Right lobe of liver (tissue), 6 donors: ENCODE measurements at places on chromosomes 2 and 18.

DNA sequence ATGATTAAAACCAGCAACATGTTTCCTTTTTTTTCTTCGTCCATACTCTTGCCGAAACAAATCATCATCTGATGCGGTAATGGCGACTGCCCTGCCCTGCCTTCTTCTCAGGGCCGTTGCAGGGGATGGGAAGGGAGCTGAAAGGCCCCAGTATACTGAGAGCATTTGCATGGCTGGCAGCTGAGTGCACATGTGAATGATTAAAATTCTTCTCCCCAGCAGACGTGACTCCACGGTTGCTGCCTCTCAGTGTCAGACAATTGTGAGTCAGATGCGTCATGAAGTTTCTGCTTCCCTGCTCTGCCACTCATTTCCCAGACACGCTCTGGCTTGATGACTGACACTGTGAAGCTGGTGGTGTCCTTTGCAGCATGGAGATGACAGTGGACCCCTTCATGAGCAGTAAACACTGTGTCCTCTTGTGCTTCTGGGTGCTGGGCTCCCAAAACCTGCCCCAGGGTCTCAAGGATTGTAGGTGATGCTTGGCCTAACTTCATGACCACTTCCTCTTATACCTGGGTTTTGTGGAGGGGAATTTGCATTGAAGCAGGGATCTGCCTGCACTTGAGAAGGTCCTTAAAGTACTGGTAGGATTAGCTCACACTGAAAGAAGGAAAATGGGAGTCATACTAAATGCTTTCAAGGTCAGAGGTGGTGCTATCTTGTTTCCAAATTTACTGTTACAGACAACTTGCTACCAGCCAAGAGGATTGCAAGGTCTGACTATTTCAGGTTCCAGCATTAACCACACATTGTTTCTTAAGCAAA lies 222.5 kb upstream of the COPS8 start:
- DNase-seq: peak; percentile 28

- peak; percentile 55 for DNase-seq
Observed at GRCh38 chr18:23135550-23136325, 453 bp downstream of the CABLES1 start.

DNA sequence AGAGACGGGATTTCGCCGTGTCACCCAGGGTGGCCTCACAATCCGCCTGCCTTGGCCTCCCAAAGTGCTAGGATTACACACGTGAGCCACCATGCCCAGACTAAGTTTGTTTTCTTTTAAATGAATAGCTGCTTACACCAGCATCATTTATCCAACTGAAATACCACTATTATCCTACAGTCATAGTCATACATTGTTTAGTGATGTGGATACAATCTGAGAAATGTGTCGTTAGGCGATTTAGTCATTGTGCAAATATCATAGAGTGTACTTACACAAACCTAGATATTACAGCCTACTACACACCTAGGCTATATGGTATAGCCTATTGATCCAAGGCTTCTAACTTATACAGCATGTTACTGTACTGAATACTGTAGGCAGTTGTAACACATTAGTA lies 10.3 kb downstream of the ZC3H15 start:
- DNase-seq: no peak

- DNase-seq: no peak
Observed at GRCh38 chr18:46095532-46095931, 2.6 kb downstream of the ATP5F1A start.

DNA sequence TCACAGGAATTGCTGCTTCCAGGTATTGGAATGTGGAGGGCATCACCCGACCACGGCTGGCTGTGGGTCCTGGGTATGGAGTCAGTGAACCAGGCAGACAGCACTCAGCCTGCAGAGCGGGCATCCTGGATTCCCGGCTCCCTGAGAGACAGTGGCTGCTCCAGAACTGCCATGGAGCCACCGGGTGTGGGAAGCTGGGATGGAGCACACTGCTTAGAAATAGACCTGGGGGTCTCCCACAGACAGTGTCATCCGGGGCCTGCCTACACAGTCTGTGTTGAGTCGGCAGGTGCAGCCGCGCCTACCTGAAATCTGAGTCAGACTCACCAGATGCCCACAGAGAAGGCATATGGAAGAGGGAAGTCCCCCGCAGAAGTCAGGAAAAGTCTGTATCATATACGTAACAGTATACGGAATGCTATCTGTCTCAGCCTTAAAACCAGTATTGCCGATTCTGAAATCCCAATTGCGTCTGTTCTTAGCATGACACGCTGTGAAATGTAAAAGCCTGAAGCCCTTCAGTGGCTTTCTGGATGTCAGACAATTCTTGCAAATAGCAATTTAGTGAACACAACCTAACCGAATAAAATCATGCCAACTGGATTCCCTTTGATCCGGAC lies 509.7 kb upstream of the MYT1L start:
- no peak for DNase-seq

DNA sequence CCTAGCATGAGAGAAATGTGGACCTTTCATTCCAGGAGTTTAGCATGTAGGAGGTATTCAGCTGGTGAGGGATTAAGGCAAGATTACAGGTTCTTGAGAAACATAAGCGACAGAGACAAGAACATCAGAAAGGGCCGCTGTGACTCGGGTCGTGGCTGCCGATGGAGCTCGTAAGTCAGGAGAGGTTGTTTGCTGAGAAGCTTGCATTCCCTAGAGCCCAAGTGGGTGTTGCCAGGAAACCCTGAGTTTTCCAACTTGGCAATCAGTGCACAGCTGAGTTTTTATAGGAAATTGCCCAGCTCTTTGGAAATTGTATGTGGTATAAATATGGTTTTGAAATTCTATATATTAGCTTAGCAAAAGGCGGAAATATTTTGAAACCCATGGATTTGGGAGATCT lies 46.4 kb upstream of the CYP1B1 start:
- DNase-seq: no peak

GRCh38 chr2:72236445-72237067 lies 88.9 kb upstream of the CYP26B1 start:
- no peak for DNase-seq

DNA sequence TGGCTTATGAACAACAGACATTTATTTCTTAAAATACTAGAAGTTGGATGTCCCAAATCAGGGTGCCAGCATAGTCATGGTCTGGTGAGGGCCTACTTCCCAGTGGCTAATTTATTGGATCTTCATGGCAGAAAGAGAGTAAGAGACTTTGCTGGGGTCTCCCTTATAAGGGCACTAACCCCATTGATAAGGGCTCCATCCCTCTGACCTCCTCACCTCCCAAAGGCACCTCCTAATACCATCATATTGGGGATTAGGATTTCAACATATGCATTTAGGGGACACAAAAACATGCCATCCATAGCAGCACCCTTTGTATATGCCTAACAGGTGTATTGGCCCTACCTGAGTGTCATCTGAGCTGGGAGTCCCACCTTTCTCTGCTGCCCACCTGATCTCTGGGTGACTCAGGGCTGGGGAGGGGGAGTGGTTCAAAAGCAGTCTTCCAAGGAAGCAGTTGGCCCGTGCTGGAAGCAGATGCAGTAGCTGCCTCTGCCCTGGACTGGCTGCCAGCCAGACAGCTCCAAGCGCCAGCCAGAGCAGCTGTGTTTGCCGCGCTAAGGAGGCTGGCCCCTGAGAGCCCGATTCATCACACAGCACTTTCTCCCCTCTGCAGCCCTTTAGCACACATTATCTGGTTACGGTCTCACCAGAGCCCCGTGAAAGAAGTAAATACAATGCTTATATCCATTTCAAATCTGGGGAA lies 84.6 kb downstream of the SMAD7 start:
- no peak for DNase-seq

DNA sequence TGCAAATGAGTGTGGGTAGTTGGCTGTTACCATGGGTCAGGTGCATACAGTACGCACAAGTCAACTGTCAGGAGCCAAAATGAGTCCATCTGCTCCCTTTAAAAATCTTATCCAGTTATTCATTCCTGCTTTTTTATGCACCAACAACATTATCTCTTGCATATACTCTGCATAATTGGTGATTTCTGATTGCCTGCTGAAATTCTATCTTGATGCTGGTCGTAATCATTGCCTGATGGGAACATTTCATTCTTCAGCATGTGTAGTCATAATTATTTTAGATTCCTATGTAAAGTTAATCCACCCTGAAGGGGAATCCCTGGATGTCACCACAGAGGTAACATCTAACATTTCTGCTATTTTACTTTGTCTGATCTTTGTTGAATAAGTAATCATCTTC lies 102.2 kb upstream of the RND3 start:
- no peak for DNase-seq

DNA sequence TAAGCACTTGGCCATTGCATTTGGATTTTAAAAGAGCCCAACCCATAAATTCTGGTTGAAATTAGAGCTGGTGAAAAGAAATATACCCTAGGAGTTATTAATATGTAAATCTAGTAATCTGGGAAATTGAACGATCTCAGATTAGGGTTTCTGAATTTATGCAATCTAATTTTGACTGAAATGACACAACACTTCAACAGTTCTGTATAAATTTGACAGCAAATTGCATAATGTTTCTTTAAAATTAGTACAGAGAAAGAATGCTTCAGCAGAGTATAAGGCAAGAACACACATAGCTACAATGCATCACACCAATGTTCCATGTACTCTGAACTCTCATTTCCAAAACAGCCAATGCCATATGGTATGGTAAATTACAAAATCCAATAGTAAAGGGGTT lies 201.5 kb upstream of the ITGA4 start:
- no peak for DNase-seq

- no peak for DNase-seq
Observed at GRCh38 chr18:23397907-23398306, 55.2 kb upstream of the RIOK3 start.

DNA sequence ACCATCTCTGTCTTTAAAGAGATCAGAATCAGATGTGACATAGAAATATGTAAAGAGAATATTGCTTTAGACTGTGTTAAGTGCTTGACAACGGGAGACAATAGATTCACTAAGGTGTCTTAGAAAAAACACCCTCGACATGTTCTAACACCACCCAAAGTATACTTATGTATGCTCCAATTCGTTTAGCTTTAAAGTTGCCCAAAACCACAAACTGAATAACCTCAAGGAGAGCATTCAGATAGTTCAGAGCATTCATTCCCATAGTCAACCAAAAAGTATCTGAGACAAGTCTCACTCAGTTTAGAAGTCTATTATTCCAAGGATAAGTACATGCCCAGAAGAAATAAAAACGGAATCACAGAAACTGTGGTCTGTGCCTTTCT lies 96.4 kb downstream of the KYNU start:
- no peak for DNase-seq

GRCh38 chr2:209230560-209230959 lies 193.3 kb upstream of the MAP2 start:
- no peak for DNase-seq

GRCh38 chr2:188596054-188596453 lies 304.4 kb downstream of the GULP1 start:
- DNase-seq: no peak

- DNase-seq: no peak
Observed at GRCh38 chr2:10740226-10740625, 18.8 kb downstream of the ATP6V1C2 start.

DNA sequence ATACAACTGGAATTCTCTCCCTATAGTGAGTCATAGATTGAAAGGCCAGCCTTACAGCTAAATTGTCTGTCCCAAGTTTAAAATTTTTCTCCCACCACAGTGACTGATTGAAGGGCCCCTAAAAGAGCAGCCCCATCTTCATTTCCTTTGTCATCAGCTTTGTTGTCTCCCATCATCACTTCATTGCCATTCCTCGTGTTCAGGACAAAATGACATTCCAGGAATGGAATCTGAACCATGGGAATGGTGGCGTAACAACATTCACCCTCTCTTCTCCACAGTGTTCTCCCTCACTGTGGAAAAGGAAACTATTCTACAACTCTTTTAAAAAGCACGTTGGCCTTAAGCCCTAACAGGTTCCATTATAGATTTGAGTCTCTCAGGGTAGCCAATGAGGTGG lies 52.1 kb downstream of the PSTPIP2 start:
- no peak for DNase-seq

DNA sequence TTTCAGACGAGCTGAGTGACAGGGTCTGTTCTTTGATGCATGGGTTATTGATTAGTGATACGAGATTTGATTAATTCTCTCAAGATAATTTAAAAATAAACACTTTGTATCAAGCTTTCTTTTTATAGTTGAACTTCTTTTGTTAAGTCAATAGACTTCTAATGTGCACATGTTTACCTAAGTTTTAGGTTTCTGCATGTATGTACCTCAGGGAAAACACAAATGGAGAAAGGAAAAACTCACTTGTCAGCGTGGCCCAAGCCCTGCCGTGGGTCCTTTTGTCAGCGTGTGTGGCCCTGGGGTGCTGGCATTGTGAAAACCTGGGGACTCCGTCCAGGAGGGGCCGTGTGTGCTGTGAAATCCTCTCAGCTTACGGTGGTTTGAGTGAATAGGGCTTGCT lies 153.7 kb downstream of the SNTG2 start:
- DNase-seq: no peak

GRCh38 chr2:214451516-214452275 lies 40.8 kb downstream of the VWC2L start:
- DNase-seq: no peak

GRCh38 chr2:68052717-68053422 lies 9.9 kb downstream of the C1D start:
- no peak for DNase-seq

DNA sequence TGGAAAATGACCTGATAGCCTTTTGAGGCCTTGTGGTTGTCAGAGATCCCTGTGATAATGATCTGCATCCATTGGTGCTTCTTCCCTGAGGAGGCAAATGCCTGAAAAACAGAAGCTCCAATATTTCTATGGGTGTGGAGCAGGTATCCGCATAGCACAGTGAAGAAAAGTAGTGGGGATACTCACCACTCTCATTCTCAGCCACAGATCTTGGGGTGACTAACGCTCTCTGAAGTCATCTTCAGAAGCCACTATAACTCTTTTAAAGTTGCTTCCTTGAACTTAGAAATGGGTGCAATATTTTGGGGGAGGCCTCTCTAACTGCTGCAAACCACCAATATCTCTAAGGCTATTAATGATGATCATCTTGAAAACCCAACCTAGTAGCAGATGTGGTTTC lies 46.2 kb downstream of the ARHGAP15 start:
- no peak for DNase-seq

GRCh38 chr2:62089658-62090057 lies 106.3 kb upstream of the B3GNT2 start:
- DNase-seq: no peak

DNA sequence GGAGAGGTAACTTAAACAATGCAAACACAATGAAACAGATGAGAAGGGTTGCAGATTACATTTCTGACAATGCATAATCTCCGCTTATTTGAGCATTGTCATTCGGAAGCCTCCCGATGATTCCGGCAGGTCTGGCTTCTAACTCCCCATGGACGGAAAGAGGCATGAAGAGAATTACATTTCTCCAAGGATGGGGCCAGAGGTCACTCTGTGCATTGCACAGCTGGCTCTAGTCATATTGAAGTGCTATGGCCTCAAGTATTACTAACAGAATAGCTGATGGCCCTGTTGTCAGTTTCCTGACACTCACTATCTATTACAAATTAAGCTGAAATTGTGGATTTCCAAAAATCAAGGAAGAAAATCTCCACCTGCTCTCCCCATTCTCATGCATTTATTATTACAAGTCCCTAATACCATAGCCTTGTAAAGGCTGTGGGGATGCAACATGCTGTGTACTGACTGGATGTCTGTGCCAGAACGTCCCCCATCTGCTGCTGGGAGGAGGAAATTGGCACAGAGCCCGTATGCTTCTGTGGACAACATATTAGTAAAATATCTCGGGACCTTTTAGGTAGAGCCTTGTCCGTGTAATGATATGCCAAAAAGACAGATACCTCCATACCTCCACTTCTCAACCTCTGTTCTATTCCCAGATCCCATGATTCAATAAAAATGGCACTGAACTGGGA lies 168.1 kb downstream of the SETBP1 start:
- DNase-seq: peak; percentile 47

- DNase-seq: no peak
Observed at GRCh38 chr2:24451805-24452501, 39.1 kb upstream of the NCOA1 start.

GRCh38 chr2:69755862-69756467 lies 14.0 kb downstream of the ANXA4 start:
- DNase-seq: no peak
